NCI-H1417 treated with DMSO at 0.1 percent for 48 hours (cell line): ENCODE measurements at places on chromosomes 4 and X.

- DNase-seq, result no peak
Measured at GRCh38 chrX:131405497-131405896, 116.4 kb upstream of the IGSF1 start.

DNA sequence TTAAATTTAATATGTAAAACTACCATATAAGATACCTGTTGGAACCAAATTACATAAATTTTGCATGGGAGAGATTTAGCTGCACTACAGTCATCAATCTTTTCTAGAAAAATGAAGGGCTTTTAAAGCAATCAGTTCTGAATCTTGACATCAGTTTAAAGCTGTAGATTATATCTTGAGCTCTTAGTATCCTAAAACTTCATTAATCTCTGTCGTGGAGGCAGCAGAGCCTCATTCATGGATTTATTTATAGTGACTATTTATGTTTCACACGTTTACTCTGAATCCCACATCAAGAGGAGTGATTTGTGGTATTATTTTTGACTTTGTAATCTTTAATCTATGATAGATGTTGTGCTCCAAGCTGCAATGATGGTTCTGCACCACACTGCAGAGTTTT, 175.9 kb downstream of the PDGFC start:
- DNase-seq, result no peak

- DNase-seq, result no peak
Measured at GRCh38 chr4:143021384-143021783, 163.3 kb upstream of the USP38 start.

DNA sequence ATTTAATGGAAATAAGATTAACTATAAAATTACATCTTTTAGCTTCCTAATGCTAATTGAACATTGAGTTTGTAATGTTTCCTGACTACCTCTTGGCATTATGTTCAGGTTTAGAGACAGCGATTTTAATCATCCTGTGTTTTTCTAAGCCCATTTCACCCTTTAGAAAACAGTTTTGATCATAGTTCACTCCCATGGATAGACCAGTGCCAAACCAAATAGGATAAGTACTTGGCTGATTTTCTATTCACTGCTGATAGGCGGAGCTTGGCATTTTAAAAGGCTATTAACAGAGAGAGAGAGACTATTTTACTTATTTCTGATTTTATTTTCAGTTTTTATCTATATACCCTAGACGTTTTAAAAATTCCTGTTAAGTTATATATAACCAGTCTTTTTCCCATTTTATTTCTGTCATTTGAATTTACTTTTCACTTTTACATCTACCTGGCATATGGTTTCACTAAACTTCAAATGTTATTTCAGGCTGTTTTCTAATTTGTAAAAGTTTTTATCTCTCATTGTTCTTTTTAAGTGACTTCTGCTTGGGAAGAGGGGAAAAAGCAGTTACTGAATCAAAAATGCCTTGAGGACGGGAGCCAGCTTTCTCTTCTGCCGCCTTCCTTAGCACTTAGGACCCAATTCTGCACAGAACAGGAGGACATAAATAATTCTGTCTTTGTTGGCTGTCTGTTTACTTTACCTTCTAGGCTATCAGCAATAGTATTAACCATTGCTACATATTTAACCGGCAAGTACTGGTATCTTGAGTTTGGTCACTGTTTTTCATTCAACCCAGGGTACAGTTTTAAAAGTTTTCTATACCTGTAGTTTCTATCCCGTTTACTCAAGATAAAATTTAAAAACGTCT, 46.4 kb downstream of the SGMS2 start:
- DNase-seq, result no peak

GRCh38 chr4:184489771-184490170, 15.4 kb upstream of the IRF2 start:
- no peak for DNase-seq

GRCh38 chr4:85787133-85787532, 312.2 kb downstream of the ARHGAP24 start:
- no peak for DNase-seq

DNA sequence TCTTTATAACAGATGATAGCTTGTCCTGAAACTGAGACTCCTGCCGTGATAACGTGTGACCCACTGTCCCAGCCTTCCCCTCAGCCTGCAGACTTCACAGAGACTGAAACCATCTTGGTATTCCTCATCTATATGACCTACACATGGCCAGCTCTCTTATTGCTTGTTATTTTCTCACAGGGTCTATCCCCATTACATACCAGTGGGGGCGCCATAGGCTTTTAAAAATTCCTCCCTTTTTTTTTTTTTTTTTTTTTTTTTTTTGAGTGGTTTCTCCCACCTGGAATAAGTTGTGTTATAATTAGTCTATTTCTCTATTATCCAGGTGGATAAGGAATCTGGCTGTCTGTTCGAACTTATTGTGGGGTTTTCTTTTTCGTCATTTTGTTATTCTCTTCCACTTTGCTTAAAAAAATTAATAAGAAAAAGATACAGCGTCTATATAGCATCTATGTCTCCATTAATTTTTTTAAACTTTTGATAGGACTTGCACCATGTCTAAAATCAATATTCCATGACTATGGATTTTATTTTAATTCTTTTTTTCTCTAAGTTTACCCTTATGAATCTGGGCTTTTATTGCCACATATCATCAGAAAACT, 47.2 kb downstream of the GYG2 start:
- DNase-seq, result no peak

- DNase-seq, result no peak
Measured at GRCh38 chrX:25012433-25012735, 3.4 kb downstream of the ARX start.

- no peak for DNase-seq
Measured at GRCh38 chr4:126647756-126648397, 984.9 kb upstream of the INTU start.

GRCh38 chr4:40264497-40264896, 67.7 kb downstream of the RHOH start:
- no peak for DNase-seq

GRCh38 chr4:177047851-177048174, 255.1 kb upstream of the VEGFC start:
- no peak for DNase-seq

- DNase-seq, result no peak
Measured at GRCh38 chrX:66012094-66012534, 27.8 kb downstream of the VSIG4 start.

DNA sequence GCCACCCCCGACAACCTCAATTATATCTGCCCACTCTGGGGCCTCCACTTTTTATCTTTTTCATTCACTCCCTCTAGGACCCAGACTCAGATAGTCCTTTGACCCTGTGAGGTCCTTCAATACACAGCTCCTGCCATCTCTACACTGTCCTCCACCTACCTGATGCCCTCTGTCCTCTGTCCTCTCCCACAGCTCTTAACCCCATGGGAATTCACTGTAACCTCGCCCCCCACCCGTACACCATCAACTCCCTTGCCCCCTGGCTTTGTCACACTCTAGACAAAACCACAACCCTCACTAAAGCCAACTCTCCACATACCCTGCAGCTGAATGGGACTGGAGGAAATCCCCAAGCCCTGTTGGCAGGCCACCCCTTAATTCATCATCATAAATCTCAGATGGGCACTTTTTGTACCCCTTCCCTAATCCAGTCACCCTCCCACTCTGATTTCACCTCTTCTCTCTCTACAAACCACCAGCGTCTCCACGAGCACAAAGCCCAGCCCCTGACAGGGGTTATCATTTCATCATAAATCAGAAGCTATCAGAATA, 52.3 kb upstream of the ENPP6 start:
- no peak for DNase-seq

DNA sequence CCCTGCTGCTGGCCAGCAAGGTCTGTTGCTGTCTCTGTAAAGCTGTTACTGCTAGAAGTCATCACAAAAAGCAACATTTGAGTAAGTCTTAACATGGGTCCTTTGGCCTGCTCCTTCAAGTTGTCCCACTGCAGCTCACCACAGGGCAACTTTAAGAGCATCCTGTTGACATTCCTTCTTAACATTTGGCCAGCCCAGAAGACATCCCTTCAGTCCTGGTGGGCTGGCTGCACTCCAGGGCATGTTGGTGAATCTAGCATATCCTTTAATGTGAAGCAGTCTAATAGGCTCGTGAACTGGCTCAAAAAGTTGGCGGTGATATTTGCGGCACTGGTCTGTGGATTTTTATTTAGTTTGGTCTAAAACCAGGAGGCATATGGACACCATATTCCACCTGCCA, 92.2 kb upstream of the MAML3 start:
- DNase-seq, result no peak

- no peak for DNase-seq
Measured at GRCh38 chrX:135984791-135985156, 461 bp upstream of the SLC9A6 start.

- DNase-seq, result no peak
Measured at GRCh38 chr4:30721185-30722091, 1.3 kb downstream of the PCDH7 start.

GRCh38 chrX:132216806-132217202, 2.4 kb downstream of the RAP2C start:
- no peak for DNase-seq

- DNase-seq, result no peak
Measured at GRCh38 chr4:472881-473569, 25.9 kb downstream of the ZNF721 start.

GRCh38 chr4:119329835-119330620, 8.1 kb upstream of the FABP2 start:
- no peak for DNase-seq

GRCh38 chrX:97494756-97495372, 611.2 kb downstream of the RPA4 start:
- DNase-seq, result no peak

- DNase-seq, result no peak
Measured at GRCh38 chr4:78561677-78562076, 10.1 kb downstream of the ANXA3 start.

- no peak for DNase-seq
Measured at GRCh38 chr4:185587427-185588161, 52.3 kb upstream of the PDLIM3 start.

- no peak for DNase-seq
Measured at GRCh38 chr4:126890994-126891393, 741.8 kb upstream of the INTU start.

DNA sequence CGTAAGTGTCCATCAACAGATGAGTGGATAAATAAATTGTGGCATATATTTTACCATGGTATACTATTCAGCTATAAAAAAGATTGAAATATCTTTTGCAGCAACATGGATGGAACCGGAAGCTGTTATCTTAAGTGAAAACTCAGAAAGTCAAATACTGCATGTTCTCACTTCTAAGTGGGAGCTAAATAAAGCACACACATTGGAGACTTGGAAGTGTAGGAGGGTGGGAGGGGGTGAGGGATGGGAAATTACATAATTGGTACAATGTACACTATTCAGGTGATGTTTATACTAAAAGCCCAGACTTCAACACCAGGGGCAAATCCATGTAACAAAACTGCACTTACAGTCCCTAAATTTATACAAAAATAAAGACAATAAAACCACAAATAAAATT, 72.6 kb upstream of the SPRY1 start:
- DNase-seq, result no peak

GRCh38 chr4:65202853-65203236, 467.4 kb downstream of the EPHA5 start:
- DNase-seq, result no peak

DNA sequence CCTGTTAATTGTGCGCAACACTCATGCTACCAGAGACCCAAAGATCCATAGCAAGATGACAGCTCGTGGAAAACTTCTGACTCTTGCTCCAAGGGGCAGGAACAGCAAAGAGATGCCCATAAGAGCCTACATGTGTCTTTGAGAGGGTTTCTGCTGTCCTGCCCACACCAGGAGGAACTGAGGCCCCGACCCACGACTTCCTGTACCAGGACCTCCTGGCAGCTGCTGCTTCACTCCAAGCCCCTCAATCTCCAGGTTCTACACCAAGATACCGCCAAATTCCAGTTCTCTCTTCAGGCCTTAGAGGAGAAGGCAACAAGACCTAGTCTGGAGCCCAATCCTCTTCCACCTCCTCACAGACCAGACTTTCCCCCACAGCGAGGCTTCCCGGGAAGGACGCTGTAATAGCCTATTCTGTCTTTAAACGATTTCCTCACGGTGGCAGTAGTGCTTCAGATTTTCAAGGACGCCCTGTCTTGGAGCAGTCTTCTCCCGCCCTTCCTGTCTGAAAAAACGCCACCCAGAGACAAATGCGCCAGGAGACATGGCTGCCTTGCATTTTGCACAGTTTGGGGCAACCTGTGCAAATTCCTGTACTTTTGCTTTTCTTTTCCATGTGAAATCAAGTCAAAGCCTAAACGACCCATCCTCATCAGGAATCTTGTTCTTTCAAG, 230.2 kb upstream of the STK26 start:
- DNase-seq, result peak; percentile 89

- no peak for DNase-seq
Measured at GRCh38 chr4:150345207-150345744, 236.7 kb upstream of the MAB21L2 start.

GRCh38 chrX:10239611-10240064, 82.9 kb downstream of the CLCN4 start:
- no peak for DNase-seq

DNA sequence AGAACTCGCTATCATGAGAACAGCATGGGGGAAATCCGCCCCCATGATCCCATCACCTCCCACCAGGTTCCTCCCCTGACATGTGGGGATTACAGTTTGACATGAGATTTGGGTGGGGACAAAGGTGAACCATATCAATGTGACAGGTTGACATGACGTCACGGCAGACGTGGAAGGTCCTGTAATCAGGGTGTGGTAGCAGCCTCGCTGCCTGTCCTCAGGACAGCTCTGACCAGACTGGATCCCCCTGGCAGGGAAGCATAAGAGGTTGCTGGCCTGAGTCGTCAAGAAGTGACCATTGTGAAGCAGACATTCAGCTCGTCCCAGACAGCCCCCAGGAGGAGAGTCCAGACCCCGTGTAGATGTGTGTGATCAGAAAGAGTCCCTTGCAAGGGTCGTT, 104.6 kb downstream of the TNIP2 start:
- no peak for DNase-seq

- no peak for DNase-seq
Measured at GRCh38 chr4:18397681-18398390, 376.3 kb upstream of the LCORL start.

DNA sequence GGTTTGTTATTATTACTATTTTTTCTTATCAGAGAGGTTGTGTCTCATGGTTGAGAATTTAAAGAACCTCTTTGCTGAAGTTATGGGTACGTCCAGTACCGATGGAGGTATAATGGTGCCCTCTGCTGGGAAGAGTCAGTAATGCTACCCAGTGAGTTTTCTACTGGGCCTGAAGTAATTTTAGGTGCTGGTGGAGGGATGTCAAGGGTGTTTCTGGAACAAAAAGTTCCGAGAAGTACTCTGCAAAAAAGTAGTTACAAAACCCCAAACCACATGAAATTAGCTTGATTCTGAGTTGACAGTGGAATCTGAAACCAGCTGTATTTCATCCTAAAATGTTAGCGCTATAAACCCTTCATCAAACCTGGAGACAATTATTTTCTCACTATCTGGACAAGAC, 102.5 kb upstream of the MID1 start:
- DNase-seq, result peak; percentile 55

- DNase-seq, result no peak
Measured at GRCh38 chr4:94378047-94378446, 35.4 kb upstream of the HPGDS start.

- DNase-seq, result no peak
Measured at GRCh38 chr4:133465022-133465421, 315.9 kb downstream of the PCDH10 start.
